ENCODE measurements at places on chromosomes 1 and 21.

- no peak for DNase-seq
Measured at GRCh38 chr1:223030871-223031400, 112.1 kb downstream of the TLR5 start.

DNA sequence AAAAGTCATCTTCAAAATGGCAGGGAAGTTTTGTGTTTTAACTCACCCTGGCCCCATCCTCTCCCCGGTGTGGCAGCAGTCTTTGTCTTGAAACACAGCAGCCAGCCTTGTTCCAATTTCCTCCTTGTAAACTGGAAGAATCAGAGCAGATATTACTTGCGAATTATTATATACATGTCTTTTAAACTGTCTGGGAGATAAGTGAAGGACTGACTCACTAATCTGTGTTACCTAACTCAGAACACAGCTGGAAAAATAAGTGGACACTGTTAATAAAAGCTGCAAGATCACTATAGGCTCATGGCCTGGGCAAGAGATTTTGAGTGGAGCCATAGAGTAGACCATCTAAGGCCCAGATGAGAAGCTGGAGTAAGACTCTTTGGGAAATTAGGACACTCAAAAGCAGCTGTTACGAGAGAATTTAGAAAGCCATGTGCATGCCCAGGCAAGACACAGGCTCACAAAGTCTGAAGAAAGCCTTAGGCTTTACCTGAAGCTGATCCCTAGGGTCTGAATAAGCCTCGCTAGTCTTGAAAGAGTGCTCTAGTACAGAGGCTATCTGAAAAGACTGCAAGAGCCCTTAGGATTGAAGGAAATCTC lies 233.0 kb upstream of the RAB4A start:
- no peak for DNase-seq

DNA sequence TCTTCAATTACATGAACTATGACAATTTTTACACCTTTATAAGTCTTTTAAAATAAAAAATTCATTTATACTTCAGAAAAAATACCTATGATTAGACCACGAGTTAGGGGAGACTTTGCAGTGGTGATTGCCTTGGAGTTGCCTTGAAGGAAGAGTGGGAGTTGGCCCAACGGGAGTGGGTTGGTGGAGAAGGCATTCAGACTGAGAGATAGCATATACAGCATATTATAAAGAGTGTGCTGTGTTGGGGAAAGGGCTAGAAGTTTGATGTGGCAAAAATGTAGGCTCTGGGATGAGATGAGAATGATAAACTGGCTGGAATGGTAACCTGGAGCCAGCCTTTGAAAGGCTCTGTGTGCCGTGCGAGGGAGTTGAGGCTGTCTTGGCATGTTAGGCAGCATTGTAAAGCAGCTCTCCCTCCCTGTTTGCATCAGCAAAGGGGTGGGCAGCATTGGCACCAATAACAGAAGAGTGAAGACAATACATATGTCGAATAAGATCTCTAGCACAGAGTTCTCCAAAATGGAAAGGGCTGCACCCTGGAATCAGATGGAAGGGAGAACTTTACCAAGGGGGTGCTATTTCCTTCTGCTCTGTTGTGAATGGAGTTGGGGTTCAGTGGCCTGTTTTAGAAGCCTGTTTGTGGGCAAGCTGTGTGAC lies 24.4 kb downstream of the MPZL1 start:
- DNase-seq: no peak

GRCh38 chr1:67058242-67058641 lies 4.3 kb upstream of the SLC35D1 start:
- DNase-seq: no peak

GRCh38 chr1:32978854-32979253 lies 14.2 kb upstream of the RNF19B start:
- DNase-seq: no peak
